NCI-H526 treated with DMSO at 0.1 percent for 48 hours (cell line): ENCODE measurements at places on chromosomes 7 and 10.
A peak's percentile ranks its signal among the peaks of the same experiment; 100 is the strongest.

GRCh38 chr7:86301301-86301700 lies 342.4 kb upstream of the GRM3 start:
- DNase-seq = no peak

DNA sequence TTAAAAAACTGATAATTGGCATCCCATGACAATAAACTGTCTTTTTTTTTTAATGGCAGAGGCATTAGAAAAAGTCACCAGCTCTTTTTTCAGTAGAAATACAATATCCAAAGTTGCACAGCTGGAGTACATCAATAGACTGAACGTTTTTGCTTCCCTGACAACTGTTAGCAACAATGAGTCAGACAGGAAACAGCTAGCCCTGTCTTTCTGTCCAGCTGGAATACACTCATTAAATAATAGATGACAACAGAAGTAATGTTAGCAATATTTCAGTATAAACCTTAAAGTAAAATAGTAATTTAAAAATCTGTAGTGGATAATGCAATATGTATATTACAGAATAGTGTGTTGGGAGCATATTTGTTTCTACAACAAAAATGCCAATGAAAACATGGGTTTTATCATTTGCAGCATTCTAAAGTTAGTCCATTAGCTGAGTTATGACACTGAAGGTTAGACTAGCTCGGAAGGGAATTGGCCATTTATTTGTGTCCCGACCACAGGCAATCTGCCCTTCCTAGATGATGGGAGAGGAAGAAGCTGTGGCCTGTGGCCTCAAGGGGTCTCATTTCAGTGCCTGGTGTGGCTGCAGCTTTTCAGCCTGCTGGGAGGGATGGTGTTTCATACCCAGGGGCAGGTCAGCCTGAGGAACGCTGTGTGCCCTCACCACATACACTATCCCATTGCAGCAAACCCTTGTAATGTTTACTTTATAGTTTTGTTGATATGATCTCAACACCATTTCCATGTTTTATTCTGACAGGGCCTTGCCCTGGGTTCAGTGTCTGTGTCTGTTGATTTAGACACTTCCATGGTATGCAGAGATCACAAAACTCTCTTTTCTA lies 173.3 kb downstream of the SLC16A9 start:
- no peak for DNase-seq

DNA sequence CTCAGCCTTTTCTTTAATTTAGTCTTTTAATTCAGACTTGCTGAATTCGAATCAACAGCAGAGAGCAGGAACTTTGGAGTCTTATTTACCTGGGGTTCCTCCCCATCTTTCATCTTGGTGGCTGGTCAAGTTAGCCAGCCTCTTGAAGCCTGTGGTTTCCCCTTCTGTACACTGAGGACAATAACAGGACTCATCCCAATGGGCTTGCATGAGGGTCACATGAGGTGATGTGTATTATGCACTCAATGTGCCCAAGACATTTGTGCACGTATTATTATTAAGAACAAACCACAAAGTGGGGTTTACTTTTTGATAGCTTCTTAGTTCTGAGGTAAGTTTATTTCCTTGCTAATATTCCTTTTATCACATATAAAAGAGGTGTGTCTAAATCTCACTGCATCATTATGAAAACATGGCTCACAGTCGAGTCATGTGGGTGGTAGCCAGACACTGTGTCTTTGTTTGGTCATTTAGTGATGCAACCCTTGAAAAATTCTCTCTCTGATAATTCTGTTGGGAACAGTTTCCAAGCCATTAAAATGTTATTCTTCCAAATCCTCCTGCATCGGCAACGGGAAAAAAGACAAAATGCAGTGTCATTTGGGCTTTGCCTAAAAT lies 86.5 kb upstream of the GRB10 start:
- DNase-seq = no peak

DNA sequence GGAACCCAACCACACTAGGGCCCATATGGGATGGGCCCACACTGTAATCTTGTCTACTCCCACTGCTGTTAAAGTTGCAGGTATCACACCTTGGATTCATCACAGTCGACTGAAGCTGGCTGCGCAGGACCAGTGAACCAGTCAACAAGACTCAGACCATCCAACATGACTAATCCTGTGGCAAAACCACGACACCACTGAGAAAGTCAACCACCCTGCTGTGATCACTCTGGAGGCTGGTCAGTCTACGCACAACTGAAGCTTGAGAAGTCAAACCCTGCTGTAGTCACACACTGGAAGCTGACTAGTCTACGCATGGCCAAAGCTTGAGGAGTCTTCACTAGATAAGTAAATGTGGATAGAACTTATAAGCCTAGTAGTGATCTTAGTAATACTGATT lies 9.6 kb upstream of the CYREN start:
- no peak for DNase-seq

- DNase-seq = no peak
Observed at GRCh38 chr10:4765428-4765827, 60.6 kb upstream of the AKR1E2 start.

DNA sequence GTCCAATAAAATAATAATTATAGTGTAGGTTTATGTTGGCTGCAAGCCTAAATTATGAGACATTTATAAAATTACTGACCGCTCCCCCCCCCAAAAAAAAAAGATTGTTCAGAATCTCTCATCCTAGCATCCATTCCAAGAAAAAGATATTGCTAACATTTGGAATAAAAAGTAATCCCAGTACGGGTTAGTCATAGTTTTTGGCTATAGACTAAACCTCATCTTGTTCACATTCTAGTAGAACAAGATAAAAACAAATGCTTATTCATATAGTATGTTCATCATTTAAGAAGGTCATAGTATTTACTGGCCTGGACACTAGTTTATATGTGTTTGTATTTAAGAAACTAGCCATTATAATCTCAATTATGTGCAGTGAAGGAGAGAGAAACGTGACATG lies 44.0 kb downstream of the ADK start:
- no peak for DNase-seq

DNA sequence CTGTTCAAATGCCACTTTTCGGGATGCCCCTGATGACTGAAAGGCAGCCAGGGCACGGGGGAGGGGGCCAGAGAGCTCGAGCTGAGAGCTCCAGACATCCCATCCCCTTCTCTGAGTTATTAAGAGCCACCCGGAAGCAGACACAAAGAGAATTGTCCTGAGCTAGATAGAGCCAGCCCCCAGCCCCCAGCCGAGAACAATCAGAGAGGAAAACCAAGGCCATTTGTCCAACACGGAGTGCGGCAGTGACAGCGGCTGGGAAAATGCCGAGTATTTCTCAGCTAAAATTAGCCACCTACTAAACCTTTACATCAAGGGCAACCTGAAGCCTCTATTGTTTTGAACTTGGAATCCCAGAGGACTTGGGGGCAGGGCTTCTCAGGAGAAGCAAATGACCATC lies 51.0 kb downstream of the UNC5B start:
- DNase-seq = no peak

DNA sequence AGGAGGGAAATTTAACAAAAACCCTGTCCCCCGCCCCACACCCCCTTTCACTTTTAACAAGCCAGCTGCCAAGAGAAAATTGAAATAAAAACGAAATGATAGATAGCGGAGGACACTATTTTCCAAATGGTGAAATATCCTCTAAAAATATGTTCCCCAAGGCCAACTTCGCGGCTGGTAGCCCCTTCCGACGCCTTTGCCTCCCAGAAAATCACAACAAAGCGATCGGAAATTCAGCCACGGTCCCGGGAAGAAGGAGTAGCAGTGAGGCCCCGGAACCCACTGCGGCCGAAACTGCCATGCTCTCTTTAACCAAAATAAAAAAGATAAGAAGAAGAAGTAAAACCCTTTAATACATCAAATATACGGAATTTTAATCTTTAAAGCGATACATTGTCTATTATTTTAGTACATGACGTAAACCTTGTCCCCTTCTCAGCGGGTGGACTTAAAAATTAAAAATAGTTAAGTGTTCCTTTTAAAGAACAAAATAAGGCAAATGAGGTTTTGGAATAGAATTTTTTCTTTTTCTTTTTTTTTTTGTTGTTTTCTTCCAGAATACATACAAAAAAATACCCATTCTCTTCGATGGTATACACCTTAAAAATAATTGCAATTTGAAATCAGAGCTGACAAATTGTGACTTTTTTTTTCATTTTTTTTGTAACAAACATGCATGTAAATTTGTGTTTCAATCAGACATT lies 3.9 kb downstream of the ZNF503 start:
- DNase-seq = no peak

- no peak for DNase-seq
Observed at GRCh38 chr10:120394446-120394845, 62.6 kb upstream of the PLPP4 start.

GRCh38 chr7:2717293-2718261 lies 29.6 kb downstream of the AMZ1 start:
- peak; percentile 20 for DNase-seq
